Mononuclear cell (primary cell): ENCODE measurements at places on chromosomes 2 and 18. TPM values are rescaled to one million over a fixed set of nuclear protein-coding genes. Genes with fewer than 3 reads are reported as not detected.

Gene ZC3H6
- total RNA-seq: 10.2 TPM

Gene EGR4
- total RNA-seq: 0.52 TPM

Gene STARD6
- total RNA-seq: not detected

Gene CYBRD1
- total RNA-seq: 7.5 TPM

Gene REEP1
- 0.63 TPM for total RNA-seq

Gene PLEK
- total RNA-seq: 474 TPM

Gene MDH1B
- total RNA-seq: not detected
